ENCODE measurements at places on chromosomes 11 and 22.

GRCh38 chr22:42430528-42431125, 1.6 kb downstream of the NFAM1 start:
- DNase-seq: no peak

DNA sequence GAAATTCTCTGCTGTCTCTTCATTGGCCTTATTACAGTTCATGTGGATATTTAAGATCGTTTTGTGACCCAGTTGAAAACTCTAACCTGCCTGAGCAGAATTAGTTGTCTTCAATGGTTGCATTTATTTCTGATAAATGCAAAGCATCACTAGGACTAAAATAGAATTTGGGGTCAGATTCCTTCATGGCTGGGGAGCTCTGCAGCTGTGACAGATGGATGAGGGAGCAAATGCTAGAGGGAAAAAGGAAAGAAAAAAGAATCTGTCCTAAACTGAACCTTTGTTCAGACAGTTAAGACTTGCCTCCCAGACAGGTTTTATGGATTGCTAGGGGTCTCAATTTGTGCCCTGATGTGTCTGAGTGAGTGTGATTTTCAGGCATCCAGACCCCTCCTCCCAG, 113.0 kb downstream of the SYT9 start:
- DNase-seq: no peak

DNA sequence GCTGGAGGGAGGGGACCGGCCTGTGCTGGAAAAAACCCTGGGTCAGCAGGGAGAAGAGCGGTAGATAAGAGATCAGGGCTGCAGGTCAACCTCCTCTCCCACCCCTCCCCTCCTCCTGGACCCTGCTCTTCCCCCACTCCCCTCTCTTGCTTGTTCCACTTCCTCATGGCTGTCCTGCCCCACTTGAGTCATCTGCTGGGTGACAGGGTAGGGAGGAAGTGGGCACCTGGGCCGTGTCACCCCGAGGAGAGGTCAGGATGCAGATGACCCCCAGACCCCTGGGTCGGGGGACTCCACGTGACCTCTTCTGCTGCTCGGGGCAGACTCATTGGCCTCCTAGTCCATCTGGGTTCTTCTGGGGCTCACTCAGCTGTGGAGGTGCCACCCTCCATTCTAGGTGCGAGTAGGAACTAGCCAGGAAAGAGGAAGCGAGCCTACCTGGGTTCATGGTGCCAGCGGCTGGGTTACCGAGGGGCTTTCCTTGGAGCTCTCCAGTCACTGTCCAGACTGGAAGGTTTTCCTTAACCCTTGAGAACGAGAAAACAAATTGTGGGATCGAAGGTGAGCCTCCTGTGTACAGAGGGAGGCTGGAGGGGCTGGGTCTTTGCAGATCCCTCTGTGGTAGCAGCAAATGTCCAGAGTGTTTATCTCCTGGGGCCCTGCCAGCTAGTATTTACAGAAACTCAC, 6.5 kb downstream of the APOL2 start:
- DNase-seq: no peak

GRCh38 chr22:19784384-19785175, 24.0 kb downstream of the TBX1 start:
- DNase-seq: no peak
